Liver (tissue), 10 donors: ENCODE measurements at places on chromosomes 13 and 19. TPM values are rescaled to one million over a fixed set of nuclear protein-coding genes. Genes with fewer than 3 reads are reported as not detected.

DNA sequence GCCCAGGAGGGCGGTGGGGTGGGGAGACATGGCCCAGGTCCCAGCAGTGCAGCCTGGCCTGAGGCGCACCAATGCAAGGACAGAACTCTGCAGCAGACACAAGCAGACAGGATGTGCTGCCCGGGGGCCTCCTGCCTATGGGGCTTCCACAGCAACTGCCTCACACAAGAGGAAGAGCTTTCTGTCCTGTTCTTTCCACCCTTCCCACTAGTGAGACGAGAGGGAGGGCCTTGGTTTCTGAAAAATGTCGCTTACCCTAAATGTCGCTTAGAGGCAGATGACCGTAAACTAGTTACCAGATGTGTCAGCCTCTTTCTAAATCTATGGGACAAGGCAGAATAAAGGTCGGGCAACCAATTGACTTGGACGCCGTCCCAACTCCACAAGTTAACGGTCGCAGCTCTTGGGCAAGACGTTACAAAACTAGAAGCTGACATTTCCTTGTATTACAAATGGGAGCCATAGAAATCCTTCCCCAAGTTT lies at the start of gene LAIR1:
Gene LAIR1 (minus strand): TSS at position 157 of the 483 bp plus-strand sequence. CDS start 127 bp downstream, at position 30.
- peak within 1 kb of the TSS; percentile 29 for H3K4me3 ChIP-seq
- H3K27me3 ChIP-seq: no peaks in the 10 kb centered on the region
- DNase-seq: no peak
- H3K36me3 ChIP-seq: no peaks in the 10 kb centered on the region
- no peaks in the 10 kb centered on the region for H3K4me1 ChIP-seq

GRCh38 chr13:79434556-79434955 lies 28.5 kb upstream of the RBM26 start:
- DNase-seq: no peak
- no peaks in the 10 kb centered on the region for H3K36me3 ChIP-seq
- H3K27me3 ChIP-seq: no peaks in the 10 kb centered on the region
- H3K4me1 ChIP-seq: no peaks in the 10 kb centered on the region
- H3K27ac ChIP-seq: no peak overlapping the region
- no peak overlapping the region for H3K4me3 ChIP-seq

ZNF17 gene
- 1.2 TPM for polyA plus RNA-seq

CACNG6 gene
- polyA plus RNA-seq: not detected

PEAK3 gene
- 0.21 TPM for polyA plus RNA-seq
